ENCODE measurements at places on chromosomes 1 and 21.

GRCh38 chr1:58922302-58923089 lies 138.6 kb upstream of the JUN start:
- no peak for DNase-seq

DNA sequence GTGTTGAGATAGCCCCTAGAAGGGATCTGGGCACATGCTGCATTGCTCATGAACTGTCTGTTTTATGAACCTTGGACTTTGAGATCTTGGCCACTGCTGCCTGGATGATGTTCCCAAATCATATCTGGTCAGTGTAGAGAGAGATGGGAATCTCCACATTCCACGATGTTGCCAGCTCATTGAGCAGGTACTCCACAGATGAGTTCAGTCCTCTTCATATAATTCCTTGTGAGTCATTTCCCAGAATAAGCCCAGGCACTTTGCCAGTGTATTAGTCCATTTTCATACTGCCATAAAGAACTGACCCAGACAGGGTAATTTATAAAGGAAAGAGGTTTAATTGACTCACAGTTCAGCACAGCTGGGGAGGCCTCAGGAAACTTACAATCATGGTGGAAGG lies 254.0 kb upstream of the RUNX1 start:
- no peak for DNase-seq

DNA sequence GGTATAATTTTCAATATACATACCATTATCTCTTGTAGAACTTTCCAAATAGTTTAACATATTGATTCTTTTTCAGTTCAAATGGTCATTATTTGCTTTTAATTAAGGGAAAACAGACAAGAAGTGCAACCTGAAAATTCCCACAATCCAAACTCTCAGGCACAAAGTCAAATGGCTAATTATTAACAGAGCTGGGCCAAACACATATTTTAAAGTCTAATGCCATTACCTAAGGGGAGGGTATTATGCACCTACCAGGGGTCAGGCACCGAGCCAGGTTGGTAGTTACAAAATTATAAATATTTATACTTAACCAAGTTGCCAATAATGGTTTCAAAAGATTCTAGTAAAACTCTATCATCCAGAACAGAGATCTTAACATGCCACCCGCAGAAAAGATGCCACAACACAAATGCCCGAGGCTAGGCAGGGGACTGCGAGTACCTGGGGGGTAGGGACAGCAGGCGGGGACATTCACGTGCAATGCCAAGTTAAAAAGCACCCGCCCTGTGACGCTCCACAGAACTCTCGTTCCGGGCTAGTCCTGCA lies 15.0 kb downstream of the LBR start:
- DNase-seq, result no peak

DNA sequence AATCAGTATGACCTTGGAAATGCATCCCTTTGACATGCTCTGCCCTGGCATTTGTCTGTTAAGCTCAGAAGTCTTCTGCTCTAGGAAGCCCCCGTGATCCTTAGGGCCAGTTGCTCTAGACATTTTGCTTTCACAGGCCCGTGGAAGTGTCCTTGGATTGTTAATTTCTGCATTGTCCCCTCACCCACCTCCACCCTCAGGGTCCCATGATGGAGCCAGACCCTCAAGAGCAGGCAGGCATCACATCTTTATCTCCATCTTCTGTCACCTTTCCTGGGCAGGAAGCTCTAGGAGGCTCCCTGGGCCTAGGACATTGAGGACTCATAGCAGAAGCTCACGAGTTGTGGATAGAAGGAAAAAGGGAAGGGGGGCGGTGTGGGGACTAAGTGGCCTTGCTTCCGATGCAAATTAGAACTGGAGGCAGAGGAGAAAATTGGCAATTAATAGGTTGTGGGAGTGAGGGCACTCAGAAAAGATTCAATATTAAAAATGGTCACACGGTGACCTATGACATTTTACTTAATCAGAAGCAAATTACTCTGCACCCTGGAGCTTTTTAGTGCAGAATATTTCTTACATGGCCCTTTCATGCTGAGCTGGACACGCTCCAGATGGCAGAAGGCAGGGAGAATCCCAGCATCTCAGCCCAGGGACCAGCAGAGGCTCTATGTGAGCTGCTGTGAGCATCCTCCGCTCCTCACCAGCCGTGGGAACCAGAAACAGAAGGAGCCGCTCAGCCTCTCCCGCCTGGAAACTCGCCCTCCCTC lies 185.0 kb downstream of the MATN1 start:
- no peak for DNase-seq

DNA sequence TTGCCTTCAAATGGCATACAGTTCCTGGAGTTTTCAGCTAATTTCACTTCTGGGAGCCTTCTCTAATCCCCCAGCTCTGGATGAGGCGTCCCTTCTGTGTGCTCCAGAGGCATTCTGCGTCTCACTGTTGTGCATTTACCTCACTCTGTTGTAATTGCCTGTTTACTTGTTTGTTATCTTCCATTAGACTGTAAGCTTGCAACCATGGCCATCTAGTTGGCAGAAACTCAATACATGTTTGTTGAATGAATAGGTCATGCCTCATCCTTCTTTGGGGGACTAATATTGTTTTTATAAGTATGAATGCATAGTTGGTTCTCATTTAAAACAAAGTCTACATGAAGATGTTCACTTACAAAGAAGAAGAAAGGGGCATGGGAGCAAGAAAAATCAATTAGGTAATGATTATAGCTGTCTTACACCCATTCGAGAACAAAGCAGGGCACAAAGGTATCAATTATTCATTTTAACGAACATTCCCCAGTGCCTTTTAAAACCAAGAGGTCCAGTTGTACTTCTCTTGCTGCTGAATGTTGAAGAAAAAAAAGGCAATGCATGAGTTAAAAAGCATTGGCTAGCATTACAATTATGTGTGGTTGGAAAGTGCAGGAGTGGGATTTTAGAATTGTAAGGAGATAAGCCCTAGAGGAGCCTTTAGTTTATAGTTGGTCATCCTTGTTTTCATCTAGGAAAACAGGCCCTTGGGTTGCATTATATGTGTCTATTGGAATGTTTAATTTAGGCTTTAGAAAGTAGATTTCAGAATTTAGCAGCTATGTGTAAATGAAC lies 6.0 kb downstream of the RGL1 start:
- DNase-seq, result no peak
